ENCODE measurements at places on chromosomes 1 and 21. TPM values are rescaled to one million over a fixed set of nuclear protein-coding genes. Genes with fewer than 3 reads are reported as not detected.

Gene SPRR3
- total RNA-seq = not detected

Gene SPATA1
- 4.6 TPM for total RNA-seq

Gene KRTAP15-1
- total RNA-seq = not detected

Gene AK2
- total RNA-seq = 162 TPM

Gene LEMD1
- not detected for total RNA-seq

DNA sequence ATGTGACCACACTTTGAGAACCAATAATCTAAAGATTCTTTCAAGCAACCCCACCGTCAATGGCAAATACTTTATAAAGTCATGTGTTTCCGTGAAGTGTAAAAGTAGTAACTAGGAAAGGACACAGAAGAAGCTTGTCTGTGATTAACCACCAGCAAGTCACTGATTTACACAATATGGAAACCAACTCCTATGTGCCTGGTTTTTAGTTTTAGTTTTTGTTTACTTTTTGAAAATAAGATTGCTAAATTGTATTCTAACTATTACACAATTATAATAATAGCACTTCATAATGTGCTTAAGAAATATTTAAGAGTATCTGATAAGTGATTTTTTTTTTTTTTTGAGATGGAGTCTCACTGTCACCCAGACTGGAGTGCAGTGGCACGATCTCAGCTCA is 13.0 kb downstream of the FMO2 start:
- H3K4me3 ChIP-seq = no peak overlapping the region
- H3K4me1 ChIP-seq = no peaks in the 10 kb centered on the region
- H3K27ac ChIP-seq = no peak overlapping the region
- no peak for DNase-seq
- peaks cover 3% of the 10 kb centered on the region for H3K27me3 ChIP-seq

GRCh38 chr1:186078245-186078644 is 296.8 kb downstream of the TPR start:
- DNase-seq = no peak
- no peak overlapping the region for H3K27ac ChIP-seq
- peaks cover 2% of the 10 kb centered on the region for H3K27me3 ChIP-seq
- no peak overlapping the region for H3K4me3 ChIP-seq
- no peaks in the 10 kb centered on the region for H3K36me3 ChIP-seq

GRCh38 chr1:53535846-53536245 is 76.6 kb downstream of the DMRTB1 start:
- no peak for DNase-seq
- peaks cover 3% of the 10 kb centered on the region for H3K27me3 ChIP-seq
- no peaks in the 10 kb centered on the region for H3K4me1 ChIP-seq
- no peak overlapping the region for H3K27ac ChIP-seq
- no peaks in the 10 kb centered on the region for H3K36me3 ChIP-seq

DNA sequence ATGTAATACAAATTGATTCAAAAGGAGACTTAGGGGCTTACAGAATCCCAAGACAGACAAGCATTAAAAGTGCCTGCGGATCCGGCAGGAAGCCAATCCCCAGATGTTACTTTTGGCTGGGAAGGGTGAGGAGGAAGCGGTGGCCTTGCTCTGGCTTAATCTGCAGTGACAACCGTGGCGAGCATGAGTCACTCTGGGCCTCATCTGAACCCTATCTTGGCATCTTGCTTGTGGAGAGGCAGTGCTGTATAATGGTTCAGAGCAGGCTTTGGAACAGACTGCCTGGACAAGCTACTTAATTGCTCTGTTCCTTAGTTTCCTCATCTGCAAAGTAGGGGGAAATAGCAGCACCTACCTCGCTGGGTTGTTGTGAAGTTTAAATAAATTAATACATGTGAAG is 74.1 kb downstream of the XCL2 start:
- no peak overlapping the region for H3K4me3 ChIP-seq
- H3K36me3 ChIP-seq = no peaks in the 10 kb centered on the region
- no peak for DNase-seq

DNA sequence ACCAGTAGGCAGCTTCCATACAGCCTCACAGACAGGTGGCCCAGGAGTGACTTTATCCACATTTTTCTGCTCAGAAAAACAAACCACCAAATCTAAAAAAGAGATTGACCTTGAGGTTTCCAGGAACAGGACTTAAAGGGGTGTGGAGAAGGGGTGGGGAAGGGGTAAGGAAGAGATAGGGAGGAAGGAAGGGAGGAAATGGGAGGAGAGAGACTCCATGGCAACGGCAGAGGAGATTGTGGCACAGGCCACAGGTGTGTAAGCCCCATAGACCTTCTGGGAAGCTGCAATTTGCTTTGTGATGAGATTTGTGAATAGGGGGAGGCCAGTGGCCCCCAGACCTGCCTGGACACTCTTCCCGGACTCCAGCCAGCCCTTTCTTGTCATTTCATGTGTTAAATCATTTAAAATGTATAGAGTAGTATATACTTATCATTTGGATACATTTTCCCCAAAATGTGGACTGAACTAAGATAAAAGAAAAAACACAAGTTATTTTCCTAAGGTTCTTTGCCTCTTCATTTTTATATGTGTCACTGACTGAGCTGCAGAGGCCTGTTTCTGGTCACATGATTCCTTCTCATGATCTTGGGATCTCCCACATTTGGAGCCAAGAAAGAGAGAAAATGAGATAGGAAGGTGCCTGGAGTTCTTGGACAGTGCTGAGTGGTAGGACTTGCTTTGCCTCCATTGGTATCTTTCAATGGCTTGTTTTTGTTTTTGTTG is 55.5 kb downstream of the CLIC6 start:
- H3K36me3 ChIP-seq = no peaks in the 10 kb centered on the region
- H3K27me3 ChIP-seq = peaks cover 16% of the 10 kb centered on the region
- no peaks in the 10 kb centered on the region for H3K4me1 ChIP-seq

GRCh38 chr21:35274090-35274489 is 225.0 kb upstream of the RUNX1 start:
- no peak overlapping the region for H3K4me3 ChIP-seq
- no peaks in the 10 kb centered on the region for H3K36me3 ChIP-seq
- DNase-seq = no peak

DNA sequence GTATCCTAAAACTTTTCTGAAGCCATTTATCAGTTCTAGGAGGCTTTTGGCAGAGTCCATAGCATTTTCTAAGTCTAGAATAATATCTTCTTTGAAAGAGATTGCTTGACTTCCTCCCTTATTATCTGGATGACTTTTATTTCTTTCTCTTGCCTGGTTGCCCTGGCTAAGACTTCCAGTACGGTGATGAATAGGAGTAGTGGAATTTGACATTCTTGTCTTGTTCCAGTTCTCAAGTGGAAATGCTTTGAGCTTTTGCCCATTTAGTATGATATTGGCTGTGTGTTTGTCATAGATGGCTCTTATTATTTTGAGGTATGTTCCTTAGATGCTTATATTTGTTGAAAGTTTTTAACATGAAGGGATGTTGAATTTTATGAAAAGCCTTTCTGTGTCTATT is 1647.9 kb downstream of the PLA2G4A start:
- H3K27ac ChIP-seq = no peak overlapping the region
- no peak overlapping the region for H3K4me3 ChIP-seq
- DNase-seq = no peak
- H3K36me3 ChIP-seq = no peaks in the 10 kb centered on the region
- no peaks in the 10 kb centered on the region for H3K27me3 ChIP-seq
- H3K4me1 ChIP-seq = no peaks in the 10 kb centered on the region

GRCh38 chr1:75980972-75981897 is 49.0 kb upstream of the ASB17 start:
- H3K4me3 ChIP-seq = no peak overlapping the region
- H3K27ac ChIP-seq = no peak overlapping the region
- H3K4me1 ChIP-seq = no peaks in the 10 kb centered on the region
- H3K27me3 ChIP-seq = peaks cover 5% of the 10 kb centered on the region
- DNase-seq = no peak
- no peaks in the 10 kb centered on the region for H3K36me3 ChIP-seq

DNA sequence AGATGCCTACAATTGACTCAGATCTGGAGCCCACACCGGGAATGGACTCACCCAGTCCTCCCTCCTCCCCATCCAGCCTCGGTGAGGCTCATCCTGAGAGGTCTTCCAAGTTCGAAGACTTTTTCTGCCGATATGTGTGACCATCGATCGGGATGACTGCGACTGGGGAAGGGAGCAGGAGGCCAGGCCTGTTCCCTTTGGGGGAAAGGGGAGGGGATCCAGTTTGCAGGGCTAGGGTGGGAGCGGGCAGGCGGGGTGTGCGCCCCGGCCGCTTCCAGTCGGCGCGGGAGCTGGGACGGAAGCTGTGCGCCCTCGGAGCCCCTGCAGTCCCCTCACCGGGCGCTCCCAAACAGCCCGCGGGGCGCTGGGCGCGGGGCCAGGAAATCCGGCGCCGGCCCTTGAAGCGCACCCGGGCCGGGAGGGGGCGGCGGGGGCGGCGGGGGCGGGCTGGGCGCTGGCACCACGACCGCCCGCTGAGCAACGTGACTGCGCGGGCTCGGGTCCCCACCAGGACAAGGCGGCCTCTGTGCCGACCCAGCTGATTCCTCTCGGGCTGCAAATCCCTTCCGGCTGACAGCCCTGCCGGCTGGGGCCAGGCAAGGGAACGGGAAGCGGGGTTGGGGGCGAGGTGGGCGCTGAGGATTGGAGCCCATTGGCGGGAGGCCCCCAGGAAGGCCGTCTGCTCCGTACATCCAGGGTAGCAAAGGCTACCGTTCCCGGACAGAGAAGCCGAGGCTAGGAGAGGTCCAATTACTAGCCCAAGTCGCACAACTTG is 103.9 kb downstream of the EBNA1BP2 start:
- H3K4me3 ChIP-seq = peak overlapping the region; percentile 70
- no peaks in the 10 kb centered on the region for H3K36me3 ChIP-seq
- no peaks in the 10 kb centered on the region for H3K27me3 ChIP-seq
- H3K27ac ChIP-seq = no peak overlapping the region
- DNase-seq = peak; percentile 36

DNA sequence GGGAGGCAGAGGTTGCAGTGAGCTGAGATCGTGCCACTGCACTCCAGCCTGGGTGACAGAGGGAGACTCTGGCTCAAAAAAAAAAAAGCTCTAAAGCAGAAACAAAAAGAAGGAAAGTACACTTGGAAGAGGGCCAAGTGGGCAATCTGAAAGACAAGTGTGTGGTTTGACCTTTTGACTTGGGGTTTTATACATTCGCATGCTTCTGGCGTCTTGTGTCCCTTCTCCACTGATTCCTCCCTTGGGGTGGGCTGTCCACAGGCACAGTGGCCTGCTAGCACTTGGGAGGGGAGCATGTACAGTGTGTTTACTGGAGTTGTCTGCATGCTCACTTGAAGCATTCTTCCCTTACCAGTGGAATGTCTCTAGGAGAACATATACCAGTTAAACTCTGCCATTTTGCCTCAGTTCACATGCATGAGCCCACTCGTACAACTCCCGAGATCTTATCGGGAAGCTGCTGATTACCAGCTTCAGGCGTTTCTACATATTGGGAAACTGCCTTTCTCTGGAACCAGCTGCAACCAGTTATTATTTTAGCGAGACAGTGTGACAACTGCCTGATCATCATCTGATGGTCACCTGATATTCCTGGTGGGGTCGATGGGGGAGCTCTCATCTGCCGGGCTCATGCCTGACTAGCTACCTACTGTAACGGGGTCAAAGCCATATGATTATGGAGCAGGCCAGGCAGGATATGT is 113.5 kb upstream of the ZNF678 start:
- H3K27me3 ChIP-seq = peaks cover 16% of the 10 kb centered on the region
- H3K27ac ChIP-seq = no peak overlapping the region
- no peaks in the 10 kb centered on the region for H3K4me1 ChIP-seq
- H3K4me3 ChIP-seq = no peak overlapping the region
- no peak for DNase-seq

DNA sequence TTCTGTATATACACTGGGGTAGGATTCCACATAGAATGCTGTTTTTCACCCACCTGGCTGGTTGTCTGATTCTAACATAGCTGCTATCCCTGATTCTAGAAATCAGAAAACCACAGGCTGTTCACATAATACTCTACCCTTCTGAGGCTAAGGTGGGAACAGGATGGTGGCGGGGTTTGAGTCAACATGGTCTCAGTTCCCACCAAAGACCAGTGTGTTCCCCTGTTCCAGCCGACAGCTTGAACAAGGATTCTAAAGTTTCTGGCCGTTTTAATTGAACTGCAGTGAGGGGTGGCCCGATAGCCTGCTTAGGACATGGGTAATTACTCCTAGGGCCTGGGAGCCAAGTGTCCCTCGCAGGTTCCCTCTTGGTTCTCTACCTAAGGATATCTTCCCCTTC is 38.4 kb downstream of the PEX14 start:
- H3K27me3 ChIP-seq = no peaks in the 10 kb centered on the region
- no peak overlapping the region for H3K4me3 ChIP-seq
- H3K4me1 ChIP-seq = peaks cover 42% of the 10 kb centered on the region
- H3K27ac ChIP-seq = no peak overlapping the region
- DNase-seq = no peak

- peaks cover 3% of the 10 kb centered on the region for H3K27me3 ChIP-seq
- peaks cover 55% of the 10 kb centered on the region for H3K36me3 ChIP-seq
- peaks cover 23% of the 10 kb centered on the region for H3K4me1 ChIP-seq
- DNase-seq = no peak
- H3K27ac ChIP-seq = no peak overlapping the region
Observed at GRCh38 chr1:151984313-151984956, 9.2 kb downstream of the S100A10 start.

GRCh38 chr1:106879538-106879937 is 176.9 kb upstream of the PRMT6 start:
- DNase-seq = no peak
- H3K27me3 ChIP-seq = peaks cover 2% of the 10 kb centered on the region
- H3K27ac ChIP-seq = no peak overlapping the region
- no peak overlapping the region for H3K4me3 ChIP-seq
- no peaks in the 10 kb centered on the region for H3K4me1 ChIP-seq

DNA sequence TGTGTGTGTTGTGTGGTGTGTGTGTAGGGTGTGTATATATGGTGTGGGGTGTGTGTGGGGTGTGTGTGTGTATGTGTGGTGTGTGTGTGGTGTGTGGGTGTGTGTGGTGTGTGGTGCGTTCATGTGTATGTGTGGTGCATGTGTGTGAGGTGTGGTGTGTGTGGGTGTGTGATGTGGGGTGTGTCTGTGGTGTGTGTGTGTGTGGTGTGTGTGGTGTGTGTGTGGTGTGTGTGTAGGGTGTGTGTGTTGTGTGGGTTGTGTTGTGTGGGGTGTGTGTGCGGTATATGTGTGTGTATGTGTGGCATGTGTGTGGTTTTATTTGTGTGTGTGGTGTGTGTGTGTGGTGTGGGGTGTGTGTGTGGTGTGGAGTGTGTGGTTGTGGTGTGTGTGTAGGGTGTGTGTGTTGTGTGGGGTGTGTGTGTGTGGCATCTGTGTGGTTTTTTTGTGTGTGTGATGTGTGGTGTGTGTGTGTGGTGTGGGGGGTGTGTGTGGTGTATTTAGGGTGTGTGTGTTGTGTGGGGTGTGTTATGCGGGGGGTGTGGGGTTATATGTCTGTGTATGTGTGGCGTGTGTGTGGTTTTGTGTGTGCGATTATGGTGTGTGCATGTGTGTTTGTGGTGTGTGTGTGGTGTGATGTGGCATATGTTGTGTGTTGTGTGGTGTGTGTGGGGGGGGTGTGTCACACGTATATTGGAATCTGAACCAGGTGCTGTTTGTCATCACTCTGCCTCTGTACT is 17.1 kb upstream of the ZBTB21 start:
- DNase-seq = no peak
- no peak overlapping the region for H3K27ac ChIP-seq
- H3K4me1 ChIP-seq = peaks cover 6% of the 10 kb centered on the region

Measured in activated B cell treated with CpG ODN at 0.5 μM for 24 hours (primary cell).